ENCODE measurements at places on chromosomes 5 and 9.
A peak's percentile ranks its signal among the peaks of the same experiment; 100 is the strongest.

DNA sequence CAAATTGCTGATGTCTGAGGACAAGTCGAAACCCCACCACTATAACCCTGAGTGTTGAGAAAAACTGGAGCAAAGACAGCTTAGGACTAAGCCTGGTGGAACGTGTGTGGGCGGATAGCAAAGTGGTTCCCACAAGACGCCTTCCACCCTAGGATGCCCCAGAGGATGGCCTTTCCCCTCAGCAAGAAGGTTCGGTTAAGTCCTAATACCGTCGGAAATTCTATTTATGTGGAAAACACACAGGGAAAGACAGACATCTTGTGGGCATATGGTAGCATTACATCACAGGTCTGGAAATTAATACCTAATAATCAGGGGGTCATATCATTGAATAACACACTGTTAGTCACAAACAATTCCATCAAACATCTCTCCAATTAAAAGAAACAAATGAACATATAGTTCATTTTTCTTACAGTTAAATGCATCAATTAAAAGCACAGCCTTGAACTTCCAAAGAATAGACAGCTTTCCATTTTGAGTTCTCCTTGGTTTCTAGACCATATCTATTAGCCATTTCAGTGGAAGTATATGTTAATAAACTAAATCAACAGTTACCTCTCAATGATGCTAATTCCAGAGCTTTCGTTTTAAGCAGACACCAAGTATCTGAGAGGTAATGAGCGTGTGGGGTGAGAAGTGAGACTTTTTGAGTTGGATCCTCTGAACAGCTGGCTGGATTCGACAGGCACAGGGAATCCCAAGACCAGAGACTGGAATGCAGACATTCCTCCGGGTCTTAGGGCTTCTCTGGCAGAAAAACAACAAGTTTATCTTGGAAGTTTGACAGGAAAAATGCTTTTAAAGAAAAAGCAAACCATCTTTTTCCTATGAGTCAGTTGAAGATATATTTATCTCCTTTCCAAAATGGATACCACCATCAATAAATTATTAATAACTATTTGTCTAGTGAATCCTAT lies 2.9 kb upstream of the ICE1 start:
- DNase-seq: peak; percentile 51

GRCh38 chr5:6399980-6400910 lies 21.9 kb upstream of the MED10 start:
- no peak for DNase-seq

- no peak for DNase-seq
These were observed 418.6 kb downstream of the SLCO4C1 start for GRCh38 chr5:101877451-101877850.

GRCh38 chr5:45793638-45794532 lies 97.7 kb upstream of the HCN1 start:
- DNase-seq: no peak

- DNase-seq: no peak
These were observed 64.8 kb downstream of the ATP10B start for GRCh38 chr5:160787240-160787639.

DNA sequence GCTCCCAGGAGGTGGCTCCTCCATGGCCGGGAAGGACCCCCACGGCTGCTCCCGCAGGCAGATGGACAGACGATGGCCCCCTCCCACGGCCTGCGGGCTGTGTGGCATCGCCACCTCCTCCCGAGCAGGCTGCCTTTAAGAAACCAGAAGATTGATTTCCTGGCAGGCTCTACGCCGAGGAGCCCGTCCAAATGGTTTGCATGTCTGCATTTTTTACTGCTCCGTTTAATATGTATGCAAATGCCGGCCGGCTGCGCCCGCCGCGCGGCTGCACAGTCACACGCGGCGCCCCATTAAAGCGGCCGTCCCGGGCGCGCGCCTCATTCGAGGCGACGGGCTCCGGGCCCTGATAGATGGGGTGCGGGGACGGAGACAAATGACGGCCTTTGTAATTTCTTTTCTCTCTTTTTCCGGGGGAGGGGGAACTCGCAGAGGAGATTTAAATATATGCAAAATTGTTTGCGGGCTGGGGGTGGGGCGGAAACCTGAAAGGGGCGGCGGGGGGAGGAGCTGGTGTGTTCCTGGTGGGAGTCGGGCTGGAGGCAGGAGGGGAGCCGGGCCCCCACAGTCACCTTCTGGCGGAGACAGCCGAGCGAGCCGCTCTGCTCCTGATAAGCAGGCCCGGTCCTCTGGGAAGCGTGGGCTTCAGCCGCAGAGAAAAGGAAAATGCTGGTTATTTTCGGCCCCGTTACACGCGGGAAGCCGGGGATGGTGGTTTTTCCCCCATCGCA lies 158.7 kb upstream of the IER5L start:
- DNase-seq: no peak

DNA sequence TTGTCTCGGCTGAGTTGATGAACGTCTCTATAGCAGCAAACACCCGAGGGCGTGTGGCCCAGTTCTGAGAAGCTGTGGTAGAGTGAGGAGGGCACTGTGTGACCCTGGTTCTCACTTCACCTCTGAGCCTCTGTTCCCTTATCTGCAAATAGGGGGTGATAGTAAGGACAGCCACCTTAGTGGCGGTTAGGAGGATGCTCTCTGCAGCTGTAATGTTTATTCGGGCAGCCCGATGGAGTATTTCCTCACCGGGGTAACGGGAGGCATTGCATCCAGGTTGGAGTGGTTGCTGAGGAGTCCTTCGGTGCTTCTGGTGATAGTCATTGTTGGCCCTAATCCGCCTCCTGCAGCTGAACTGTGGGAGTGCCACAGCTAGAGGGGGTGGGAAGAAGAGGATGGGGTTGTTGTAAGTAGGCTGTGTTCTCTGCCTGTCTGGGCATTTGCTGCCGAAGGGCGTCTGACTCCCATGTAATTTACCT lies 13.9 kb downstream of the PRRC2B start:
- DNase-seq: peak; percentile 80

GRCh38 chr9:89608641-89609335 lies 4.0 kb downstream of the GADD45G start:
- no peak for DNase-seq

GRCh38 chr5:122202952-122203351 lies 73.6 kb downstream of the ZNF474 start:
- DNase-seq: no peak

- DNase-seq: no peak
These were observed 79.6 kb downstream of the WNK2 start for GRCh38 chr9:93263334-93264229.

DNA sequence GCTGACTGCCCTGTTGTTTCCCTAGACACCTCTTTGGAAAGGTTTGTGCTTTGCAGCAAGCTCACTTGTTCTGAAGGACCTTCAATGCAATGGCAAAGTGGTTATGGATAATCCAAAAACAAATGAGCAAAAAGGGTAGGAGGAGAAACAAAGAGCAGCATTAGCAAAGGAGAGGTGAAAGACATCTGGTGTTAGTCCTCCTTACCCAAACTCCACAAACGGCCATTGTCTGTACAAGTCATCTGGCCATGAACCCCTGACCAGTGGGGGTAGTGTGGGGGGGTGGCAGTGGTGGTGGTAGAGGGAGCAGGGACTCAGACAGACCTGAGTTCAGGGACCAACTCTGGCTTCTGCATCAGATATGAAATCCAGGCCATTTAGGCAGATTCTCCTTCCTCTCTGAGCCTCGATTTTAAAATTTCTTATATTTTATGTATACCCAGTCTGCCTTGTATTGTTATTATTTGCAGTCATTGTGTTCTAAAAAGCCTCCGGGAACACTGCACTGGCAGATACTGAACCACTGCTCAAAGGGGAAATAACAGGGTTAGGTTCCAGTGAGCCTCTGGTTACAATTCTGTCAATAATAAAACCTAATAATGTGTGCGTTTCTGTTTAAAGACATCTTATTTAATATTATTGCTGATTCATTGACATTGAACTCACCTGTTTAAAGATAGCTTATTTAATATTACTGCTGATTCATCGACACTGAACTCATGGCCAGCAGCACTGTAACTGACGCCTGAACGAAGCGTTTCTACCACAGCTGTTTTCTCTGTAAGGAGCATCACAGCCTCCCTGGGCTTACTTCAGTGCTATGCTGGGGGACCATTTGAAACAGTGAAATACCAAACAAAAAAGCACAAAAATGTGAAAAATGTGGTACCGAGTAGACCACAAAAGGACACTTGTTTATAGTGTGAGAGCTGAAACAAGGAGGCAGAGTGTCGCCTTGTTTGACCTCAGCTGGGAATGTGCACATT lies 156.0 kb downstream of the SEC61B start:
- peak; percentile 45 for DNase-seq

GRCh38 chr5:126119887-126120442 lies 303.2 kb upstream of the GRAMD2B start:
- no peak for DNase-seq

DNA sequence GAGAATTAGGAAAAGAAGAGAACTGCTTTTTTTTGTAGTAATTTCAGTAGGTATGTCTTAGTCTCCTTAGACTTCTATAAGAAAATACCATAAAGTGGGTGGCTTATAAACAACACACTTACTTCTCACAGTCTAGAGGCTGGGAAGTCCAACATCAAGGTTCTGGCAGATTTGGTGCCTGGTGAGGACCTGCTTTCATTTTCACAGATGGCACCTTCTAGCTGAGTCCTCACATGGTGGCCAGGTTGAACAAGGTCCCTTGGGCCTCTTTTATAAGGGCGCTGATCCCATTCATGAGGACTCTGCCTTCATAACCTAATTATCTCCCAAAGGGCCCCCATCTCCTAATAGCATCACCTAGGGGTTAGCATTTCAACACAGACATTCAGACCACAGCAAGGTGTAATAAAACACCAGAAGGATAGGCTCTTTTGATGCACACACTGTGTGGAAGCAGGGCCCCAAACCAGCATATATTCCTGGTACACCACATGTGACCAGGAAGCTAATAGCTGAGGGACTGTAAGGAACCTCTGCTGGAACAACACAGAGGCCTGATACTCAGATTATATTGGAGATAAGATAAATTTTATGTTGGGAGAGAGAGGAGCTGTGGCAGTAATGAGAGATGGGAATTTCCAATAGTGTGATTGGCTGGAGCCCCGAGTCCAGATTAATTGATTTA lies 384.9 kb downstream of the RAB3C start:
- no peak for DNase-seq

- DNase-seq: no peak
These were observed 112.8 kb downstream of the GCNT1 start for GRCh38 chr9:76571743-76572146.

GRCh38 chr5:14208071-14209021 lies 65.2 kb downstream of the TRIO start:
- DNase-seq: no peak

GRCh38 chr9:16023446-16023845 lies 470.6 kb downstream of the CCDC171 start:
- DNase-seq: no peak

DNA sequence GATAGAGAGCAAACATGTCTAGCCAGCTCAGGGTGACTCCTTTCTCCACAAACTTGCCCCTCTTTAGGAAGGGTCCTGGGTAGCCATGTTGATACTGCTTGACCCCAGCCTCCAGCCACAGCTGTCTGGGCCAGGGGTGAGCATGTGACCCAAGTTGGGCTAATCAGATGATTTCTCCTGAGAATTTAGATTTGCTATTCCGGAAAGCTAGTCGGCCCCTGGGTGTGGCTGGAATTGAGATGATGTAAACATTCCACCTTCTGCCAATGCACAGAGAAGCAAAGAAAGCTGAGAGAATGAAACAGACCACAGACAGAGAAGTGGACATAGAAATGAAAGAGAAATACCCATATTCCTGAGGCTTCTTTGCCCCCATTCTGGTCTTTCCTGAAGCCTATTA lies 17.8 kb upstream of the B4GALT1 start:
- no peak for DNase-seq

DNA sequence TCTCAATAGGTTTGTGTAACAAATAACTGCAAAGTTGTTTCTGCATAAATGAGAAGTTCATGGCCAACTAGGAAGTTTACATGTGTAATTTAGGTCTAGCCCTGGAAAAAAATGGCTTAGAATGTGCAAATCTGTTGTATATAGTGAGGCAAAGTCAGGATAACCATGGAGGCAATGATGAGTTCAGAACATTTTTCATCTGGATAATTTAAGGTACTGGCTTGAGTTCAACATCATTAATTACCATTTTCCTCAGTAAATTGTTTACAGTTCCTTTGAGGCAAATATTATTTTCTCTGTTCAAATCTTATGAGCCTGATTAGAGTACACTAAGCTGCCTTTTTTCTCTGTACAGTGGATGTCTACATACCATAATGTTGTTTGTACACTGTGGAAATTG lies 1259.0 kb upstream of the NUDT12 start:
- DNase-seq: no peak

DNA sequence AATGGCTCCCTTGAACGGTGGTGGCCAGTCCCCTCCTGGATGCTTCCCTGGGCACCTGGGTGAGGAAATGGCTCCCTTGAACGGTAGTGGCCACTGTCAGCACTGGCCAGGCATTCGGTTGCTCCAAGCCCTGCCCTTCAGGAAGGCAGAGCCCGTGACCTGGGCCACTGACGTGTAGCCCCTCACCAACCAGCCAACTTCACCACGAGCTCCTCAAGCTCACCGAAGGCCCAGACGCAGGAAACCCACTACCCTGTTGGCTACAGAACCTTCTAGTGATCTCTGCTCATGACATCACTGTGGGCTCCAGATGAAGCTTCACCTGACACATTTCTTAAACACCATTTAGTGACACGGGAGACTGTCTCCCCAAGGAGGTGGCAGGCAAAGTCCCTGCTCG lies 9.2 kb downstream of the SLC6A3 start:
- no peak for DNase-seq

DNA sequence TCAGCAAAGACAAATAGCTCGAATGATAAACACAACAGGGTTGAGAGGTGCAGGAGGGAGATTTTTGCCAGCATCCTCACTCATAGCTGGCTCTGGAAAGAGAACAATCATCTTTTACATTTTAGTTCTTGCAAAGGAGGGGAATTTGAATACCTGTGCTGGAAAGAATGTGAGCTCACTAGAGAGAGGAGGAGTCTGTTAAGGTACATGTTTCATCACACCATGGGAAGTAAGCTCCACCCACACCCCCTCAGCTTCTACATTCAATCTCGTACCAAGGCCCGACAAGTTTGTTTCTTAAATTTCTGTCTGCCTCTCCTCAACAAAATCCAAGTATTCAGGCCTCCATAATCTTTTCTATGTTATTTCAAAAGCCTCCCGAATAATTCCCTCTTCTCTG lies 254.6 kb downstream of the BRINP1 start:
- peak; percentile 1 for DNase-seq

DNA sequence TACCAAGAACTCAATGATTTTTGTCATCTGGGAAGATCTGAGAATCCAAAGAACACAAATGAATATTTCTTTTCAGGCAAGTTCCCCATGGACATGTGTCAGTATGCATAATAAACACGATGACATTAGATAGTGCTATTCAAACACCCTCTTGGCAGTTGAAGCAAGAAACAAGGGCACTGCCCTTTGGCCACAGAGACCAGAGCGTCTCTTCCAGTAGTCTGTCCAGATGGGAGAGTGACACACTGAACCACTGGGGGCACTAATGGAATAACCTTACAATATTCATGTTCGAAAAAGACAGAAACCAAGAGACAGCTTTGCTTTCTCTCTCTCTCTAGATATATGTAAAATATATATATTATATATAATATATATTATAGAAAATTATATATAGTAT lies 301.9 kb downstream of the CTNND2 start:
- DNase-seq: peak; percentile 83

- DNase-seq: peak; percentile 53
These were observed 47.1 kb upstream of the ZNF354A start for GRCh38 chr5:178777520-178777919.

GRCh38 chr9:114633438-114634089 lies 22.5 kb downstream of the TMEM268 start:
- DNase-seq: no peak

Data from pons (tissue), 1 donor.